ENCODE measurements at places on chromosomes 3 and 15.
A peak's percentile ranks its signal among the peaks of the same experiment; 100 is the strongest.

- DNase-seq: no peak
Measured at GRCh38 chr3:136939489-136939888, 18.3 kb upstream of the IL20RB start.

- DNase-seq: no peak
Measured at GRCh38 chr3:6791161-6791560, 69.8 kb upstream of the GRM7 start.

DNA sequence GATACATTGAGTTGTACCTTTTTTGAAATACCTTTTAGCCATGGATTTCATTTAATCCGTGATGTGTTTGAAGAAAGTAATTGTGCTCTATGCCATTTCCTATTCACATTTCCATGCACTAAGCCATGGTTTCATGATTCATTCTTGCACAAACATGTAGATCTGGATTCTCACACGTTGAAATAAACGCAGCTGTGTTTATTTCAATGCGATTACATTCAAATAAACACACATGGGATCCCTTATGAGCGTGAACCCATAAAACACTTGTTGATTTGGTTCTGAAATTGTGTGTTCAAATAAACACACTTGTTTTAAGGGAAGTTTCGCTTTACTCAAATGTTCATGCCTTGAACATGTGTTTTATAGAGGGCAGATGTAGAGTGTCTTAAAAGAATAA is 39.2 kb downstream of the BBX start:
- DNase-seq: no peak

DNA sequence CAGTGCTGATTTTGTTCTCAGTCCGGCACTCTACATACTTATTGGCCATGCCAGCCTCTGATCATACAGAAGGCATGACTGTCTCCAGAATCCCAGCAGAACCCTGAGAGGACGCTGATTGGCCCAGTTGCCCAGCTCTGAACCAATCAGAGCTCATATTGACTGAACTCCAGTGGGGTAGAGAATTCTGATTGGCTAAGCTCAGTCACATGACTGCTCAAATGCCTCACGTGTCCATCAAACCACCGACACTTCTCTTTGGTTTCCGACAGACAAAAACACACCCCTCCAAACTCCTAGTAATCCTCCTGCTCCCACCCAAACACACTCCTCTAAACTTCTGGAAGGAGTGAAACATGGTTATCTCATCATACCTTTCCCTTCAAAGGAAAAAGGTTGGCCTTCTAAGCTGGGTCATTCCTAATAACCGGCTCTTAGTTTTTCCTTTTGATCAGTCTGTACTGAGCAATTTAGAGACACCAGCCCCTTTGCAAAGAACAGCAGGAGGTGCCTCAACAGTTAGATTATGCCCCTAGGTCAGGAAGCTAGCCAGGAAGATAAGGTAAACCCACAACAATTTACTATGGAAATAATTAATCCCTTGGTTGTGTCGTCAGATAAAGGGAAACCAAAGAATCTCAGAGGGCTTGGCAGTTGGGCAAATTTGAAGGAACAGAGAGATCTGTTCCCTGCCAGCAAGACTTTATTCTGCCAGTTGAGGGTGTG is 187.8 kb downstream of the TLE3 start:
- peak; percentile 29 for DNase-seq

DNA sequence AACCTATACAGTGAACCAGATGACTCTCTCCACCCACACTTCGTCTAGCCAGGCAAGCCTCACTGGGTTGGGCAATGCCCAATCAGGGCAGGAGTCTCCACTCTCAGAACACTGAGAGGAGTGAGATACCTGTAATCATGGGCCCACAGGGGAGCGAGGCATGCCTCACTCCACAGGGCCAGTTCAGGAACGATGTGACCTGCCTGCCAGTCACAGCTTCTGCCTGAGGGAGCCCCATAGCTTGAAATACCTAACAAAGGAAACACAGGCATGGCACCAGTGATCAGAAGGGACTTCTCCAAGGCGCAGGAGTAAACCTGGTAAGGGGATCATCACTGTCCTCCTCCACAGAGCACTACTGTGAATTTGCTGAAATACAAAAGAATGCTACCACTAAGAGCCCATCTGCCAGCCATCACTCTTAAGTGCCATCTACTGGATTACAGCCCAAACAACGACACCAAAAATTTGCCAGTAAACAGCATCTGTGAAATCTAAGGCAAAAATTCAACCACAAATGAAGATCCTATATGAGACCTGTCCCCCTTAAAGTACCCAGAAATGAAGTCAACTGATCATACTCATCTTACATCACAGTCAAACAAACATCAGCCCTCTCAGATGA is 689.9 kb upstream of the SEMA6D start:
- DNase-seq: no peak
